NCI-H2029 (cell line): ENCODE measurements at places on chromosomes 11 and 22.

GRCh38 chr11:130243816-130244215 lies 70.9 kb downstream of the ZBTB44 start:
- DNase-seq: no peak

- DNase-seq: no peak
These were observed 7.6 kb downstream of the APOBEC3A start for GRCh38 chr22:38964989-38965388.

GRCh38 chr22:23072911-23073491 lies 2.7 kb downstream of the GNAZ start:
- DNase-seq: no peak

DNA sequence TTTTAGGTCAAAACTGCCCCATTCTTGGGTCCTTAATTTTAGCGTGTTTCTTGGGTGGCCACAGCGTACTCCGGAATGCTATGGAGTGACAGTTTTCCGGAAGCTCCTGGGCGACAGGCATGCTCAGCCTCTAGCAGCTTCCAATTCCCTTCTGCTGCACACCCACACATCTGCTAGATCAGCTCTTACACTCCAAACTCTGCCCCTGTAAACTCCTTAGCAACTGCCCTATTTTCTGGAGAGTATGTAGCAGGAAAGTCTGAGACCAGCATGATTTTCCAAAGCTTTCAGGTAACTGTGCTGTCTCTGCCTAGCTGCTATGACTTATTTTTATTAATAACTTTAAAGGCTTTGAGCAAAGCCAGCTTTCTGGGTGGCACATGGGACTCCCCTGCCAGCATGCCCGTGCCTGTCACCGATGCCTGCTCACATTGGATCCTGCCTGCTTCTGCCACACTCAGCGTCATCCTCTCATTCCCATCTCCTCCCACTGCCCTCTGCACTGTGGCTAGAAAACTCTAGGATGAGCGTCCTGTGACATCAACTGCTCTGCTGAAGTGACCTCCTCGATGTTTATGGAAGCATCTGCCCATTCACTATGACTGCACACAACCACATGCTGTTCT lies 17.3 kb downstream of the TOLLIP start:
- no peak for DNase-seq

- DNase-seq: no peak
These were observed 8.2 kb downstream of the C1QTNF6 start for GRCh38 chr22:37179622-37180420.

DNA sequence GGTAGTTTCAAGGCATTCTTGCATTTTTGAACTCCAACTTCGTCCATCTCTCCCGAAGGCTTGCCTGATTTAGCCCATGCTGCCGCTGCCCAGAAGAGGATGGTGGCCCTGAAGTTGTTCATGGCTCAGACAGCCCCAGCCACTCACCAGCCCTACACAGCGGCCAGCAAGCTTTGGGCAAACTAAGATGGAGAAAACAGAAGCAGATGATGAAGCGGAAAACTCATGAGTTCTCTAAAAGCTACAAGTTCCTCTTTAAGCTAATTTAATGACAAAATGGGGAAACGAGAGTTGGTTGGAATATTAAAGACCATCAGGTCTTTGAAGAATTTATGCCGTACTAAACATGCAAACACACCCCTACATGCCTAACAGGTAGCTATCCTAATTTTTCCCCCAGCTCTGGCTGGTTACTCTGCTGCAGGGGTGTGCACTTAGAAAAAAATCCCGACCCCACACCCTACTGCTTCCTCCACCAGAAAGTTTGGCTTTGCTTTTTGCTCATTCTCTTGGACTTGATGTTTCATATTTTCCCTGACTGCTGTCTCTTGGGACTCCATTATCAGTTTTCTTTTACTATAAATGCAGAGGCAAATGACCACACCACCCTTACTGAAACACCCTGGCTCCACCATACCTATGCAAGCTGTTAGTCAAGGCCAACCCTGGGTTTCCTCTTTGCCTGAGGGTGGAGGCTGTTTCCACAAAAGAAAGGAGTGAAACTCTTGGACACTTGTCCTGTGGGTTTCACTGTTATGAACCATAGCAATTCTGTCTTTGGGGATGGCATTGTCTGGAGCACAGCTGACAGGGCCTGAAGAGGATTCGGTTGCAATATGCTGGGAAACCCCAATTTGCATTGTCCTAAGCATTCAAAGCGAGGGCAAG lies at the start of gene MPEG1:
Gene MPEG1, minus strand, starts transcription at position 184 of the 888 bp plus-strand sequence. Its CDS starts 62 bp downstream, at position 122.
- DNase-seq: no peak

- no peak for DNase-seq
These were observed 14.3 kb upstream of the ACCSL start for GRCh38 chr11:44033411-44033850.

GRCh38 chr22:45442116-45442515 lies 28.6 kb downstream of the RIBC2 start:
- no peak for DNase-seq
